ENCODE measurements at places on chromosomes 4 and X.

DNA sequence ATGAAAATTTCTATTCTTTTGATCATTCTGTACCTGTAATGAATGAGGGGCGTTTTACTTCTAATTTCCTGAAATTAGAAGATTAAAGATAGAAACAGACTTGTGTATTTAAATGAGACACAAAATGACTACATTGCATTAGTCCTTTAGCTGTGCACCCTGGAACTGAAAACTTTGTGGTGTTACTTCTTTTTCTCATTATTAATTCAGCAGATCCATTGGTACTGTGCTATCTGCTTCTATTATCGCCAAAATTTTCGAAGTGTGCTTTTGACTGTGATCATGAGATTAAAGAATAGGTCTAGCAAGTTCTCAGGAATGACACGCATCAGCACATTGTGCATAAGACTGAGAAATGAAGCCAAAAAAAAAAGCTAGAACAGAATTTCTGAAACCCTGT, 1938.9 kb upstream of the TENM3 start:
- no peak for DNase-seq

DNA sequence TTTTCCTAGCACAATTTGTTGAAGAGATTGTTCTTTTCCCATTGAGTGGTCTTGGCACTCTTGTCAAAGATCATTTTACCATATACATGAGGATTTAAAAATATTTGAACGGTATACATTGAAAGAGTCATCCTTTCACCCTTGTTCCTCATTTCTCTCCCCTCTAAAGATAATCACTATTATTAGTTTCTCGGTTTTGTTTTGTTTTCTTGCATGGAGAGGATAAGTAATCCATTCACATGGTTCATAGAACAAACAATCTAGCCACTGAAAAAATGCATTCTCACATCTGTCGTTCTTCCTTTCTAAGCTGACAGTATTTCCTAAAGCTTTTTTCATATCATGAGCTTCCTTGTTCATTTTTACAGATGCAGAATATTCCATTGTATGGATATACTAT, 39.2 kb upstream of the MSMO1 start:
- DNase-seq = no peak

GRCh38 chrX:136773648-136774047, 7.1 kb downstream of the ARHGEF6 start:
- no peak for DNase-seq

- no peak for DNase-seq
These were observed 51.9 kb downstream of the EVC2 start for GRCh38 chr4:5656415-5656814.

DNA sequence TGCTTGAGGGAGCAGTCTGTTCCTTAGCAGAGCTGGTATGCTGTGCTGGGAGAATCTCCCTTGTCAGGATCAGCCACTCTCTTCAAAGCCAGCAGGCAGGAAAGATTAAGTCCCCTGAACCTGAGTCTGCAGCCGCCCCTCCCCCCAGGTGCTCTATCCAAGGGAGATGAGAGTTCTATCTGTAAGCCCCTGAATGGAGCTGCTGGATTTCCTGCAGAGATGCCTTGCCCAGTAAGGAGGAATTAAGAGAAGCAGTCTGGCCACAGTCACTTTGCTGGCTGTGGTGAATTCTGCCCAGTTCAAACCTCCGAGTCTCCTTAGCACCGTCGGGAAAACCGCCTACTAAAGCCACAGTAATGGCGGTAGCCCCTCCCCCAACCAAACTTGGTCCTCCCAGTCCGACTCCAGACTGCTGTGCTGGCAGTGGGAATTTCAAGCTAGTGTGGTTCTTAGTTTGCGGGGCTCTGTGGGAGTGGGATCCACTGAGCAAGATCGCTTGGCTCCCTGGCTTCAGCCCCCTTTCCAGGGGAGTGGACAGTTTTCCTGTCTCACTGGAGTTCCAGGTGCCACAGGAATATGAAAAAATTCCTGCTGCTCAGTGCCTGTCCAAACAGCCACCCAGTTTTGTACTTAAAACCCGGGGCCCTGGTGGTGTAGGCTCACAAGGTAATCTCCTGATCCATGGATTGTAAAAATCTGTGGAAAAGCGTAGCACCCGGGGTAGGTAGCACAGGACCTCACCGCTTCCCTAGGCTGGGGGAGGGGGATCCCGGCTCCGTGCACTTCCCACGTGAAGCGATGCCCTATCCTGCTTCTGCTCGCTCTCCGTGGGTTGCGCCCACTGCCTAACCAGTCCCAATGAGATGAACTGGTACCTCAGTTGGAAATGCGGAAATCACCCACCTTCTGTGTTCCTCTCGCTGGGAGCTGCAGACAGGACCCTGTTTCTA, 38.0 kb downstream of the RAB28 start:
- no peak for DNase-seq

- DNase-seq = no peak
These were observed 156.6 kb upstream of the TLL1 start for GRCh38 chr4:165716472-165716871.

GRCh38 chr4:34766935-34767334, 1477.4 kb downstream of the ARAP2 start:
- DNase-seq = no peak

DNA sequence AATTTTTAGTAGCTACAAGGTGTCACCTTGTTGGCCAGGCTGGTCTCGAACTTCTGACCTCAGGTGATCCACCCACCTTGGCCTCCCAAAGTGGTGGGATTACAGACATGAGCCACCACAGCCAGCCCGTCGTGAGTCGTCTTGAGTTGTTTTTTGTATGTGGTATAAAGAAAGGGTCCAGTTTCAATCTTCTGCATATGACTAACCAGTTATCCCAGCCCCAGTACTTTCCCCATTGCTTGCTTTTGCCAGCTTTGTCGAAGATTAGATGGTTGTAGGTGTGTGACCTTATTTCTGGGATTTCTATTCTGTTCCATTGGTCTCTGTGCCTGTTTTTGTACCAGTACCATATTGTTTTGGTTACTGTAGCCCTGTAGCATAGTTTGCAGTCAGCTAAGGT, 105.9 kb downstream of the OR13H1 start:
- no peak for DNase-seq

DNA sequence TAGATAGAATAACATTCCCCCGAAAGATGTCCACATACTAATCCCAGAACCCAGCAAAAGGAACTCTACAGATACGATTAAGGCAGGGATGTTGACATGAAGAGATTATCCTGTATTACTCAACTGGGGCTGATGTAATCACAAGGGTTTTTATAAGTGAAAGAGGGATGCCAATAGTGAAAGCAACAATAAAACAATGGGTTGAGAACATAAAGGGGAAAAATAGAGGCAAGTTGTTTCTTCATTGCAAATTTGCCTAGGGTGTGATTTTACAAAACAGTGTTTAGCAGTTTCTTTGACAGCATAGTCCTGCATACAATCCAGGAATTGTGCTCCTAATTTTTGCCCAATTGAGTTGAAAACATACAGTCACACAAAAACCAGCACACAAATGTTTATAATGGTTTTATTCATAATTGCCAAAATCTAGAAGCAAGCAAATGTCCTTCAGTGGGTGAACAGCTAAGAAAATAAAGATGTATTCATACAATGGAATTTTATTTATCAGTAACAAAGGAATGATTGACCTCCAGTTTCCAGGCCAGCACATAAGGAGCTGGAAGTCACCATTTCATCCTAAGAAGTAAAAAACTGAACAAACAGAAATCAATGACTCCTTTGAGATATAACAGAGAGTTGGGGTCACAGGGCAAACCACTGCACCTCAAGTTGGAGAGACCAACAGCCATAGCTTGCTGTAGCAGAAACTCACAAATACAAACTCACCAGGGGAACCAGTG, 107.2 kb downstream of the CENPC start:
- no peak for DNase-seq

DNA sequence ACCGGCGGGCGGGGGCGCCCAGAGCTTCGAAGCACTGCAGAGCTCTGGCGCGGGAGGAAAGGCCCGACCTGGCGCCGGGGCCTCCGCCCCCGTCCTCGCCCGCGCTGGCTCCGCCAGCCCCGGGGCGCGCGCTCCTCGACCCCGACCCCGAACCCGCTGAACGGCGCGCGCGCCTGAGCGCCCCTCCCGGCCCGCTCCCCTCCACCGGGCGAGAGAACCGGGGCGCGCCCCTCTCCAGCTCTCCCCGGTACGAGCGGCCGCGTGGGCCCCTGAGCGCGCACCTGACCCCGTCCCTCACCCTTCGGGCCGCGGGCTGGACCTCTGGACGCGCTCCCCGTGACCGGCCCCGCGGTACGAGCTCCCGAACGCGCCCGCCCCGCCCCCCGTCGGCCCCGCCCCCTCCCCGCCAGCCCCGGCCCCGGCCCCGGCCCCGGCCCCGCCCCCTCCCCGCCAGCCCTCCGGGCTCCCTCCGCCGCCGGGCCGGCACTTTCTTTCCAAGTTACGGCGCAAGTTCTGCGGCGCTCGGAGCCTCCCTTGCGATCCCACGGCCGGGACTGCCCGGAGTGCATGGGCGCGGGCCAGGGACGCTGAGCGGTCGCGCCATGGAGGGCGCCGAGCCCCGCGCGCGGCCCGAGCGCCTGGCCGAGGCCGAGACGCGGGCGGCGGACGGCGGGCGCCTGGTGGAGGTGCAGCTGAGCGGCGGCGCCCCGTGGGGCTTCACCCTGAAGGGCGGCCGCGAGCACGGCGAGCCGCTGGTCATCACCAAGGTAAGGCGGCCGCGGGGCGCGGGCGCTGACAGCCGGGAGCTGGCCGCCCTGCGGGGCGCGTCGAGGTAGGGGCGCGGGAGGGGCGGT, at the start of gene SHROOM2:
TSS of gene SHROOM2 (plus strand) at position 486 of the 854 bp plus-strand sequence. CDS start at position 603, 117 bp downstream.
- DNase-seq = no peak

GRCh38 chr4:35300996-35301774, 943.1 kb downstream of the ARAP2 start:
- DNase-seq = no peak

- no peak for DNase-seq
These were observed 51.4 kb downstream of the SGMS2 start for GRCh38 chr4:107876099-107876498.

- no peak for DNase-seq
These were observed 14.4 kb upstream of the VCX start for GRCh38 chrX:7828594-7828993.

DNA sequence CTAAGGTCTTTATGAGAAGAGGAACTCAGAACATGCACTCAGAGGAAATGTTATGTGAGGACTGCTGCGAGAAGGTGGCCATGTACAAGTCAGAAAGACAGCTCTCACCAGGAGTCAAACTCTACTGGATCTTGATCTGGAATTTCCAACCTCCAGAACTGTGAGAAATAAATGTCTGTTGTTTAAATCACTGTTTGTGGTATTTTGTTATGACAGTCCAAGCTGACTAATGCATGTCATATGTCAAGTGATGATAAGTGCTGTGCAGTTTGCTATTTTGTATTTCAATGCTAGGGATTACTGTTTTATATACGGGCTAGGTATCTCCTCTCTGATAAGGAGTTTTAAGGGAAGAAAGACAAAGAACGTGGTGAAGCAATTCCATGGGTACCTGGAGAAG, 162.3 kb downstream of the CPEB2 start:
- no peak for DNase-seq

GRCh38 chrX:150282953-150283352, 80.2 kb upstream of the MAMLD1 start:
- DNase-seq = no peak

GRCh38 chr4:37367901-37368300, 123.4 kb downstream of the NWD2 start:
- no peak for DNase-seq

GRCh38 chr4:28006021-28006420, 1145.4 kb downstream of the STIM2 start:
- no peak for DNase-seq

Data from brain pericyte (primary cell).